ENCODE measurements at places on chromosomes 6 and 20.

DNA sequence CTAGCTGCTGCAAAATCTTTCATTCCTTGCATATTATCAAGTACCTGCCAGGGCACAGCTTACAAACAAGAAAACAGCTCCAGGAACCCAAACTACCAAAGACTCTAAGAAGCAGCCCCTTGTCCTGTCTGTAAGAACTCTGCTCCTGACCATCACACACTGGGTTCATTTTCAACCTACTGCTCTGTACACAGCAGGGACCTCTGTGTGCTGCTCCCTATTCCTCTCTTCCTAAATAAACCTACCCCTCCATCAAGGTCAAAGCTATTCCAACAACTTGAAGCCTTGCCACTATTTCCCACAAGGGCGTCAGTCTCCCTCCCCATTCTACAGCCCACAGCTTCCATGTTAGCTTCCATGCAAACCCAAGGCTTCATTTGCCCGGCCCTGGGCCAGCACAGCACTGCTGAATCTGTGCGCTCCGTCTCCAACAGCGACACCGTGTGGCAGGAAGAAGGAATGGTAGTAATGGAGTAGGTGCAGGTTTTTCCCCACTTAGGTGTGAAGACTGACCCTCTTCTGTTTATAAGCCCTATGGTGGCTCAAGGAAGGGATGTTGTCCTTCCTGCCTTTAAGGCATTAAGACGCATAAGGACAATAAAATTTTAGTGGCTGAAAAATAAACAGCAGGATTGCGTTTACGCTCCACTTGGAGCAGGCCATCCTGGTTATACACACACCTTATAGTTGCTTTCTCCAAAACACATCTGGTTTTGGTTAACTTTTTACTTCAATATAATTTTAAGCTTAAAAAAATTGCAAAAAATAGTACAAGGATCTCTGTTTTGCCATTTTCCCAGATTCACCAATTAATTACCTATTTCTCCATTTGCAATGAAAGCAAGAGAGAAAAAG is 115.2 kb upstream of the NXT1 start:
- DNase-seq = no peak

DNA sequence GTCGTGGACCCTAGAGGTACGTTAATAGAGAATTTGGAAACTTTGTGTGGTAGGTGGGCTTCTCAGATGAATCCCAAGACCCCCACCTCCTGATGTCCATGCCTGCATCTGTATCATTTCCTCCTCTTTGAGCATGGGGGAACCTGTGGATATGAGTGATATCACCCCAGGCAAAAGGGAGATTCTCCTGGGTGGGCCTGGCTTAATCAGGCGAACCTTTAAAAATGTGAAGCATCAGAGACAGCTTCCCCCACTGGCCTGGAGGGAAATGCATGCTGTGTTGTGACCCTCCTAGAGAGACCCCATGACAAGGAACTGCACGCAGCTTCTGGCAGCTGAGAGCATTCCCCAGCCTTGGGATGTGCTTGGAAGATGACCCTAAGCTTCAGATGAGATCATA is 180.9 kb downstream of the MBOAT1 start:
- DNase-seq = no peak

DNA sequence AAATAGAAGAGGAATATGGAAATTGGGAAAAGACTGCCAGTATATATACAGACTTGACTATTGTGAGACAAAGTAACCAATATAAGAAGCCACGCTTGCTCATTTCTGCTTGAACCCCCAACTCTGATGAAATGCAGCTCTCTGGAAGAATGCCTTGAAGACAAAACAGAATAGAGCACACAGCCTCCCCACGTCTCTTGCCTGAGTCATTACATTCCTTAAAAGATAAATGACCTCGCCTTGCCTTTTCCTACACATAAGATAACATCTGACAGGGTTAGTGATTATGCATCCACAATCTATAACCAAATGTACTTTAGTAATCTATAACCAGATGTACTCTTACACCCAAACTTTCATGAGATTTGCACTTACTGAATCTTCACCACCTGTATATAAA is 141.1 kb upstream of the EEF1E1 start:
- no peak for DNase-seq

DNA sequence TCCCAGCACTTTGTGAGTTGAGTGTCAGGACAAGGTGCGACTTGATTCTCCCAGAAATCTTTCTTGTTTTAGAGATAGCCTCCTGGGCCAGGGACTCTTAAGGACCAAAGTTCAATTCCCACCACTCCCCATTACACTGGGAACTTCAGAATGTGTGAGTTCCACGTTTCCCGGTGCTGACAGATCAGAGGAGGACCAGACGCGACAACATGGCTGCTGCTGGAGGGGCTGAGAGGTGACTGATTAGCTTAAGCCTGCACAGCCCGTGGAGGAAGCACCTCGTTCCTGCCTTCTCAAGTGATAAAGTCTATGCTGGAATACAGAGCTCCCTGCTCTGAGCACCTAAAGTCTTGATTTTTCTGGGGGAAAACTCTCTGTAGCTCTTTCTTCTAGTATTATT is 175.2 kb upstream of the FERMT1 start:
- no peak for DNase-seq

- DNase-seq = no peak
Measured at GRCh38 chr6:104281370-104281769, 578.3 kb downstream of the HACE1 start.

DNA sequence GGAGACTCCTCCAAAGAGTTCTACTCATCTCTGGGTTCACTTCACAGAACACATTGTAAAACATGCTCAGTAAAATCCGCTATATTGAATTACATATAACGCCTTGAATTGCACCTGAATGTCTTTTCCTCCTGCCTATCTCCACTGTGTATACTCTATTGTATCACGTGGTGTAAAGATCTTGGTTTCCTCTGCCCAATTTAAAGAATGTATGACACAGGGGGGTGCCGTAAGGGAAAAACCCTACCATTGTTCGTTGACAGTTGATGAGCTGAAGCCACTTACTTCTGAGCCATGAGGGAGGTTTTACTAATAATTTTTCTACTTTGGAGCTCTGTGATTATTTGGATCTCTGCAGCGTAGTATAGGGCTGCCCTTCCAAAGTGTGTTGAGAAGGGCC is 6.0 kb downstream of the ASF1A start:
- no peak for DNase-seq

- DNase-seq = no peak
Measured at GRCh38 chr6:27867945-27868300, 44.3 kb downstream of the OR2B2 start.

- no peak for DNase-seq
Measured at GRCh38 chr6:149264629-149265028, 52.9 kb upstream of the TAB2 start.

DNA sequence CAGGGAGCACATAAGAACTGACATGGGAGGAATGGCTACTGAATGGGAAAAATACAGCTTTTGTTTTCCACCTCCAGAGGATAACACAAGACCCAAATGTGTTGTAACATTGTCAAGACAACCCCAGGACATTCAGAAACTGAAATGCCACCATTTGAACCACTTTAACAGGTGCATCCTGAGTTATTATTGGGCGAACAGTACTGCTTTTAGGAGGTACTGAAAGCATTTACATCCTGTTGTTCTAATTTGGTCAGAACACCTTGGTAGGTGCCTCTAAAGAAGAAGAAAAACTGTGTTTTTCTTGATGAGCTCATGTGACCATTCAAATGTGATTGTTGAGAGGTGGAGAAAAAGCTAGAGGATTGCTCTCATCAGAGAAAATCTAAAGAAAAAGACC is 6.4 kb upstream of the TXNDC5 start:
- DNase-seq = no peak

DNA sequence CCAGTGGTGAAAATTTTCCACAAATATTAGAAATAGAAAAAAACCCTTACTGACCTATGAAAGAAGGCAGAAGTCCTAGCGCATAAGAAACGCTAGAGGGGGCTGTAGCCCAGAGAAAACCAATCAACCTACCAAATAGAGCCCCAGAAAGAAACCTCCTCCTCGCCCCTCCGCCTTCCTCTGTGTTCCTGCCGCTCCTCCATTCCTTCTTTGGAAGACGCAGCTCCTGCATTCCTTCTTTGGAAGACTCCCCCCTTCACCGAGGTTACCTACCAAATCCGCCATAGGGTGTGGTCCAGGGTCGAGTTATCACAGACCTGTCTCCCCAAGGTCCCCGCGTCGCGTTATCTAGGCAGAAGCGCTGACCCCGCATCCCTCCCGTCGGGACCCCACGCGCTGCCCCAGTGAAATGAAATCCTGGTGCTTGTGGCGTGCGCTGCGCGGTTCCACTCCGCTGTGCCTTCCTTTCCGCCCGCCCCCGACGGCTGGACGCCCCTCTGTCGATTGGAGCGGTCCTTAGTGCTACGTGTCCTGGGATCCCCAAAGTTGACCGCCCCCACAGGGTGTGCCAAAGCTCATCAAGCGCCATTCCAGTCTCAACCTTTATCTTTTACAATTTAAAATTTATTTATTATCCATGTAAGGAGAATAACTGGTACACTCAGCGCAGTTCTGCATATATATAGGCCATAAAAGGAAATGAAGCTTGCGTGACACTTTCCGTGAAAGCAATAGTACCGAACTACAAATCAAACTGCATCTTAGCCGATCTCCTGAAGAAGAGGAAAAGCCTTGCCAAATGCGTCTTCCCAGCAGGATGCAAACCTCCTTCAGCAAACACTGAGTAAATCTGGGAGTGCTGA is 13.0 kb downstream of the RPP21 start:
- DNase-seq = peak; percentile 17

GRCh38 chr20:62553838-62554161 is 78.0 kb upstream of the GATA5 start:
- DNase-seq = no peak

DNA sequence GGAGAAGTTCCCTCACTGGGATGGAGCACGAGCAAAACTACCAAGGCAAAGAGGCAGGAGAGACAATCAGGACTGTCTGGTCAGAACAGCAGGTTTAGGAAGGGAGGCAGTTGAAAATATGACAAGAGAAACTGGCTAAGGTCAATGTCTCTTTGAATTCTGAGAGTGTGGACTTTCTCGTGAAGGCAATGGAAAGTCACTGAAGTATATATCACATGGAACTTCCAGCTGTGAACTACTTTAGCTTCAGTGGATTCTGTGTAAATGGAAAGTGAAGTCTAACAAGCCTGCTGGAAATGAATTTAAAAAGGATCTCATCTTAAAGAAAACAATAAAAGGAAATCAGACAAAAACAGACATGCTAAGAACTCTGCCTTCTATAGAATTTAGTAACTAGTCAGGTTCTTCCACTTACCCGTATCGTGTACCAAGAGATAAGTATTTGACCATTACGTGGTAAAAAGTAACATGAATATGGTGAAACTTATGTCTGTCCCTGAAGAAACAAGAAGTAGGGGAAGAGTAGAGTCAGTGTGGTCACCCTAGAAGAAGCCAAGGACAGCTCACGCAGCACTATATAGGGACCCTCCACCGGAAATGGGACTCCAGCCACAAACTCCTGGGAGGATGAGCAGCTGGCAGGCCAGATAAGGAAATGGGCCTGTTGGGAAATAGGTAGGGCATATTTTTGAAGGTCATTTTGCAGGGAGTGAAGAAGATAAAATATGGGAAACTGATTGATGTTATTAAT is 123.4 kb downstream of the MAP7 start:
- DNase-seq = no peak

DNA sequence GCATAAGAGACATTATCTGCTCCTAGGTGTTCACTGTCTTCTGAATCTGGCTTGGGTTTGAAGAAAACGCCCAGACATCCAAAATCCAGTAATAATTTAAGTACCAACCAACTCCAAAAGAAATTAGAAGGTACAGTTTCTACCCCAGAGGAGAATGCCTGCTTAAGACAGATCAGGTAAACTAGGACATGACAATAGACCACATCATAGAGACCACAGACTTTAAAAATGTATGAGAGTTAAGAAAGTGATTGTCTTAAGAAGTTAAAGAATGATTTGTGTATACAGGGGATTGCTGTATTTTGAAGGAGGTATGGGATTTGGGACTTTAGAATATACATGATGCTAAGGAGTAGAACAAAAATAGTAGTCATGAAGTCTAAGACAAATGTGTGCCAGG is 120.8 kb upstream of the EDN1 start:
- no peak for DNase-seq

DNA sequence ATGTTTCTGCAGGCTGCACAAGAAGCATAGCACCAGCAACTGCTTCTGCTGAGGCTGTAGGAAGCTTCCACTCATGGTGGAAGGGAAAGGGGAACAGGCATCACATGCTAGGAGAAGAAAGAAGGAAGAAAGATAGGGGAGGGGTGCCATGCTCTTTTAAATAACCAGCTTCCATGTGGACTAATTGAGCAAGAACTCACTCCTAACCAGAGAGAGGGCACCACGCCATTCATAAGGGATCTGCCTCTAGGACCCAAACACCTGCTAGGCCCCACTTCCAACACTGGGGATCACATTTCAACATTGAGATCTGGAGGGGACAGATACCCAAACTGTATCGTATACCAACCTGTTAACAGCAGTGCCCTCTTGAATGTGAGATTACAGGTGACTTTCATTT is 46.9 kb upstream of the ARMC2 start:
- no peak for DNase-seq

DNA sequence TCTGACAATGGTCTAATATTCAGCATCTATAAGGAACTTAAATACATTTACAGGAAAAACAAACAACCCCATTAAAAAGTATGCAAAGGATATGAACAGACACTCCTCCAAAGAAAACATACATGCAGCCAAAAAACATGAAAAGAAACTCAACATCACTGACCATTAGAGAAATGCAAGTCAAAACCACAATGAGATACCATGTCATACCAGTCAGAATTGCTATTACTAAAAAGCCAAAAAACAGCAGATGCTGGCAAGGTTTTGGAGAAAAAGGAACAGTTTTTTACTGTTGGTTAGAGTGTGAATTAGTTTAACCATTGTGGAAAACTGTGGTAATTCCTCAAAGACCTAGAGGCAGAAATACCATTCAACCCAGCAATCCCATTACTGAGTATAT is 339.0 kb upstream of the ADGRB3 start:
- DNase-seq = no peak

DNA sequence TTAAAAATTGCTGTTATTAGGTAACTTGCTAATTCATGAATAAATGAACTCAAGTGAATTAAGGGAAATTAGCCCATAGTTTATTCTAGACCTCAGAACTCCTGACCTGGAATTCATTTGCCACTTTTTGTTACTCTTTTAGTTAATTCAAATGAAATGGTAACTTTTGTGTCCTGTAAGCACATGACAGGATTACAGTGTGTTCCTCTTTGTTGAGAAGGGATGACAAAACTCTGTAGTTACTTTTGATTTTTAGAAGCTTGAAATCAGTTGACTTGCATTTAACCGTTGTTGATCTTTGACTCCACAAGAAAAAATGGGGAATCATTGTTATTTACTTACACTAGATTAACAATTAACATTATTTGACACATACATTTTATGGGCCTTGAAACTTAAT is 6.2 kb downstream of the SLC9A8 start:
- no peak for DNase-seq

DNA sequence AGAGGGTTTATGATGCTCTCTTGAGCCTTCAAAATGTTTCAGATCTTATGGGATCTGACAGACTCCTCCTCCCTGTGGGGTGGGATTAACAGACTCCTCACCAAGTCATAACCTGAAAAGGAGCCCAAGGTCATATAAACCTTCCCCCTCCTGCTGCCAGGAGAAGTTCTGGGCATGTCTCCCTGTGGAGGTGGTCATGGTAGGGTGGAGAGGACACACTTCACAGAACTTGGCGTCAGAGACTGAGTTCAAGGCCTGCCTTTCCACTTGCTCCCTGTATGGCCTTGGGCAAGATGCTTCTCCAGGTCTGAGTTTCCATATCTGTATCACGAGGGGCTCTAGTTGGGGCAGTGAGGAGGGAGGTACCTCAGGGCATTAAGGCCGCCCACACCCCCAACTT is 32.4 kb upstream of the AAR2 start:
- no peak for DNase-seq

Measured in stimulated activated CD8-positive, alpha-beta memory T cell treated with anti-CD3 and anti-CD28 coated beads, Interleukin-7, amount 100 ng/mL, for 4 hours (primary cell).